RPMI8226 (cell line): ENCODE measurements at places on chromosomes 13 and 19.

DNA sequence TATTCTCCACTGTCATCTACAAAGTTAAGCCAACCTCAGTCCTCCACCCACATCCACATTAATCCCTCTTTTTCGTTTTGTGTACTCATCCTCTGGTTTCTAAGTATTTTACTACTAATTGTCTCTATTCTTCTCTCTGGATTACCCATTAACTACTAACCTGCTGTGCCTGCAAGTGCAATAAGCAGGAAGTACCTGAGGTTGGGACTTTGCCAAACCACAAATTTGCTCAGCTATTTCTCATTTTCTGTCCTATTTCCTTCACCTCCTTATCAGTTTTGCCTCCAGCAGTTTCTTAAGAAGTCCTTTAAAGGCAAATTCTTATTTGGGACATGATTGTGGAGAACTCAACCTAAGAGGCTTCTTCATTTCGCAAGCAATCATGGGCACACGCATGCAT is 1708.9 kb downstream of the SLITRK5 start:
- DNase-seq, result peak; percentile 41

DNA sequence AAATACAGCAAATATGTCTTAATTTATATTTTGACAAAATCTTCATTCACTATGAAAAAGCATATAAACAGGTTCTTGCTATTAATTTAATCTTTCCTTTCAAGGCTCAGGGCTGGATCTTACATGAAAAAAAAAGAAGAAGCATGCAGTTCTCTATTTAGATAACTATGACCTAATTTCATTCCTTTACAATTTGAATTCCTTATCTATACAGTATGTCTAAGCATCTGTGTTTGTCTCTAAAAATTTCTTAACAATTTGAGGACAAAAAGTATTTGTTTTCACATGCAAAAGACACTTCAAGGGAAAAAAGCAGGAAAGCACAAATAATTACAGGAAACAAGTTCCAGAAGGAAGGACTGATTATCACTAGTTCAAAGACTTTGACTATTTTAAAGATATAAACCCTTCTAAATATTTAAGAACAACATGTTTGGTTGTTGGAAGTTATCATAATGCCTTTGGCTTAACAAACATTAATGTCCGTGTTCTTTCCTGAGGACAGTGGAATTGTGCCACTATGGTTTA is 157.5 kb downstream of the TBC1D4 start:
- DNase-seq, result no peak

DNA sequence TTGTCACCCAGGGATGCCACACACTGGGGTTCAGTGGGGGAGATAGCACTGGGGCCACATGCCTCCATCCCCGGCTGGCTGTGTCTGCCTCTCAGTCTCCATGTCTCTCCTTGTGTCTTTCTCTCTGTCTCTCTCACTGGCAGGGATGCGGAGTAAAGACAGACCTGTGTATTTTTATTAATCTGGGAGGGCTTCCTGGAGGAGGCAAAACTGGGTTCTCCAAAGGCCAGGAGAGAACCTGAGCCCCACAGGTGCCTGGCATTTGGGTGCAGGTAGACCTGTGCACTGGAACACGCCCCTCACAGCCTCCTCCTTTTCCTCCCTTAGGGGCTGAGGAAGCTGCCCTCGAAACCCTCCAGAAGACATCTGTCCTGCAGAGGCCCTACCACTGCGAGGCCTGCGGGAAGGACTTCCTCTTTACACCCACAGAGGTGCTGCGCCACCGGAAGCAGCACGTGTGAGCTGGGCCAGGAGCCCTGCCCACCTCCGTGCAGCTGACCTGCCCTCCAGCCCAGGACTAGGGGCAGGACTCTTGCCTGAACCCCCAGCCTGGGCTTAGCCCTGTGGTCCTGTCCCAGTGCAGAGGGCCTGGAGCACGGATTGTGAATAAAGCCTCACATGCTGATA is 32.7 kb downstream of the DHX34 start:
- DNase-seq, result no peak

DNA sequence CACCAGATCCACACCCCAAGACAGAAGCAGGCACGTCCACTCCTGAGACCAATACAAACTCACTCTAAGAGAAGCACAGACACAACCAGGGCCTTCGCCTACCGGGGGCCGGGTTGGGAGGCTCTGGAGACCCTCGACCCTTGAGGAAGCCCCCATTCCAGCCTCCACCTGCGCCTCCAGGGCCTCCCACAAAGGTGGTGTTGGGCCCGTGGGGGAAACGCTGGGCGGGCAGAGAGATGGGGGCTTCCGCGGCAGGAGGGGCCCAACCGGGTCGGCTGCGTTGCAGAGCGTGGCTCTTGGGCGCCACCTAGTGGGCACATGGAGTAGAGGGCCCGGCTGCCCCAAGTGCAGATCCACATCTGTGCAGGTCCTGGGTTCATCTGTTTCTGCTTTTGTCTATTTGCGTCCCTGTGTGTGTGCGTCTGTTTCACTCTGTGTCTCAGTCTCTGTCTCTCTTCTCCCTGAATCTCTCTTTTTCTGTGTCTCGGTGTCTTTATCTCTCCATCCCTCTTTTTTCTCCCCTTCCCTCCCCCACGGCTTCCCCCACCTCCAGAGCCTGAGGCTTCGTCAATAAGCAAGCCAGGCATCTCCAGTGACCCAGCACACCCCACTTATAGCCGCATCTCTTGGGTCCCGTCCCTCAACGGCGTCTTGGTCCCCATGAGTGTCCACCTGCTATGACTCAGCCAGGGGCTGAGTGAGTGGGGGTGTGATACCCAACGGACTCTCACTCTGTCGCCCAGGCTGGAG is 10.5 kb upstream of the TINCR start:
- peak; percentile 73 for DNase-seq

DNA sequence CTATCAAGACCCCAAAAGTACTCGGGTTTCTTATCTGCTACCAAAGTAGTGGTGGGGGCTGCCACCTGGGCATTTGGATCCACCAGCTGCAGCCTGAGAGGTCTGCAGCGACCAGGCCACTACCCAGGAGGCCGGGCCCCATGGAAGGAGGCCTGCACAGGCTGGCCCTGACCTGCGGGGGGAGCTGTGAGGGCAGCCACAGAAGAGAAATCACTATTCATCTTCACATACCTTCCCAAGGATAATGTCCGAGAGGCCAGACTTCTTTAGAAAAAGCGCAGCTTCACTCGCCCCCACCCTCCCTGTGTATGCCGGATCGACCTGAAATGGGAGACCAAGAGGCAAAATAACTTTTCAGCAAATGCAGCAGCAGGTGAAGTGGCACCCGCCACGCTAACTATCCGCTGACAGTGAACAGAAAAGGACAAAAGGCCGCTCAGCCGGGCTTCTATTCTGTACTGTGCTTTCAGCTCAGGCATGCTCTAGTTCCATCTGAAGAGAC is 30.1 kb downstream of the EPS15L1 start:
- no peak for DNase-seq

DNA sequence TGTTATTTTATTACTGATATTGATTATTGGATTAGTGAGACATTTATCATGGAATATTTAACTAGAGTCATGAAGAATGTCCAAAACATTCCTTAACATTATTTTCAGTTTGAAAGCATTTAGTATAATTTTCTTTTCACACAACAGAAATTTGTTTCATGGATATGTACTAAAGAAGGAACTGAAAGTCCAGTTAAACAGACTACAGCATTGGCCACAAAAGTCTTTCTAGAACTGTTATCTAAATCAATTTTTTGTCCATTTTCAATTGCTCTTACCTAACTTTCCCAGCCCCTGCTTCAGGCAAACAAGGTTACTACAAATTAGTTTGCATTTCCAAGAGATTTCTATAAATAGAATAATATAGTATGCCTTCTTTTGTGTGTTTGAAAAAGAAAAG is 1018.0 kb upstream of the PCDH20 start:
- no peak for DNase-seq

DNA sequence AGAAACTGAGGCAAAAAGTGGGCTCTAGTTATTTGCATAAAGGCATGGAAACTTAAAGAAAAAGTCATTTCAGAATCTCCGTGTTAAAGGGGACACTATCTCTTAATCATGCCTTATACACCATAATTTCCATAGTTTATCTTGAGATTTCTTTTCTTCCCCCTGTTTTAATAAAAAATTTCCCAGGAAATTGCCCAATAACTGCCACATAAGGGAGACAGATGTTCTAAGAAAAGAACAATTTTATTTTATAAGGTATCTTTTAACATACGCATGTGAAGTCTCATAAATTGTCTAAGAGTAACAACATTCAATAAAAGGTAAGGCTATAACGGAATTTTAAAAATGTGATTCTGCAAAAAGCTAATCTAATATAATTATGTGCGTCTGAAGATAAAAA is 371.3 kb downstream of the IRS2 start:
- no peak for DNase-seq

- peak; percentile 65 for DNase-seq
Measured at GRCh38 chr19:4567584-4568071, 8.1 kb upstream of the SEMA6B start.

DNA sequence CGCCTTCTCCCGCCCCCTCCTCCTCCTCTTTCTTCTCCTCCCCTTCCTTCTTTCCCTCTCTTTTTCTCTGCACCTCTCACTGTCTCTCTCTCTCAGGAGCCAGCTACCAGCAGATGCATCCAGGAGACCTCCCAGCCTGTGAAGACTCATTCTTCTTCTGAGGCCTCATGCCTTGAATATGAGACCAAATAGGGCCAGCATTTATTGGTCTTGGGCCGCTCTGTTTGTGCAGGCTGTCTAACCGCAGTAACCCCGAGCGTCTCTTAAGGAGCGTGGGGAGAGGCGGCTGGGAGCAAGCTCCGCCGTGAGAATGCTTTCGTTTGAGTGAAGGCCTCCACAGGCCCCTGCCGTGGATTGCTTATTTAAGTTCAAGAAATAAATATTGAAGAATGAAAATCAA is 167.0 kb downstream of the NUFIP1 start:
- no peak for DNase-seq

DNA sequence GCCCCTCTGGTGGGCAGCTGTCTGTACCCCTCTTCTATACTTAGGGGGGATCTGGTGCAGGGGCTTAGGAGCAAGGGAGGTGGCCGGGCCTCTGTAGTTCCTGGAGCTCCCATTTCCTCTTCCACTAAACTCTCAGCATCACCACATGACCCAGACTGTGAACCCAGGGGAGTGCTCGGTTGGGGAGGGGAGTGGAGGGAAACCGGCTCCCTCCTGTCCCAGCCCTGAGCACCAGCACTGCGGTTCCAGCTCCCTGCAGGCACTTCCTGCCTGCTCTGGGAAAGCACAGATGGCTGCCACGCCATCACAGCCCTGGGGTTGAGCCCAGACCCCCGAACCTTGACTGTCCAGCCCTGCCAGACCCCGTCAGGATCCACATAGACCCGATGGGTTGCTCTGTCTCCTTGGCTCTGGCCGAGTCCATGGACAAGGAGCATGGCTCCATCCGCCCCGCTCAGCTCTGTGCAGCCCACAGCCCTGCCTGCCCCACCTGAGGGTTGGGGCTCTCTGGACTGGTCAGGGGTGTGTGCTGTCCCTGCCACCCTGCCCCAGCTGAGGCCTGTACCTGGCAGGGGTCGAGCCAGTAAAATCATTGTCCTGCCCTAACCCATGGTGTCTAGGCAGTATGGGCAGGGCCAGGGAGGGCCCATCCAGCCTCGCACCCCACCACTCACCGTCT is 36.0 kb upstream of the SLC7A10 start:
- no peak for DNase-seq

DNA sequence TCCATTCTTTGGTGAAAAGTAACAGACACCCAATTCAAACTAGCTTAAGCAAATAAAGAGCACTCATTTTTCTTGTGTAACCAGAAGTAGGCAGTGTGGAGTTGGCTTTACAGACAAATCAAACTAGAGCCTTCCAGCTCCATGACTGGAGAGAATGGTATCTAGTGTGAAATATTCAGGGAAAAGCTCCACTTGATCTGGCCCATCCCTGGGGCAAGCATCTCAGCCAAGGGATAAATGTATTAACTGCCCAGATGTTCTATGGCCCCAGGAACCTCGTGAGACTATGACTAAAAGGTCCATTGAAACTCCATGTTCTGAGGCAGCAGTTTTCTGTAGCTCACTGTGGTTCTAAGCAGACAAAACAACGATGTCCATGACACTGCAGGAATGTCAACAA is 49.9 kb downstream of the TBC1D4 start:
- no peak for DNase-seq

DNA sequence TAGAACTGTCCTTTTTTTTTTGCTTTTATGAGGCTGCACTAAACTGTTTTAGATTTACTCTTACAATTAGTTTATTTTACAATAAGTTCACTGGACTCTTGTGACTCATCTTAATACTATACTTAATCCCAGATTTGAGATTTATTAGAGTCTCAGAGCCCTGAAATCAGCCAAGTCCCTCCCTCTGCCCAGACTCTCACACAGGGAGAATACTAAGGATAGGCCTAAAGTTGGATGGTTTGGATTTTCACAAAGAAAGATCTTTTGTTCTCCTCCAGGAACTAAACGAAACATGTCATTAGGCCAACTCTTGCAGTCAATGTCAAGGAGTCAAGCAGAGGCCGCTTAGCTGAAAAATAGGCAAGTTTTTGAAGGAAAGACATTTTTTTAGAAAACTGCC is 42.7 kb upstream of the MIR17HG start:
- no peak for DNase-seq

DNA sequence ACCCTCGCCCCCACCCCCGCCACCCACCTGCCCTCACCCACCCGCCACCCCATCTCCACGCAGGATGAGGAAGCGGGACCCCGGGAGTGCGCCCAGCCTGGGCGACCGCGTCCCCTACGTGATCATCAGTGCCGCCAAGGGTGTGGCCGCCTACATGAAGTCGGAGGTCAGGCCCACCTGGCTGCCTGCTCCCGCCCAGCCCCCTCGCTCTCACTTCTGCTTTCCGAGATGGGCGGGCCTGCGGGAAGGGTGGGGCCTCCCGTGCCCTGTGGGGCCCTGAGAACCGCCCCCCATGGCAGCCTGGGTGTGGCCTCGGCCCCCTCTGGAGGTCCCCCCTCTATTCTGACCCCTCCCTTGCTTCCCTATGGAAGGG is 3.1 kb upstream of the SPIB start:
- DNase-seq, result peak; percentile 96

- DNase-seq, result no peak
Measured at GRCh38 chr13:74288361-74288911, 154.2 kb upstream of the KLF12 start.

- no peak for DNase-seq
Measured at GRCh38 chr13:39119422-39119821, 81.2 kb downstream of the NHLRC3 start.

- DNase-seq, result no peak
Measured at GRCh38 chr13:24146961-24147569, 13.5 kb upstream of the SPATA13 start.

DNA sequence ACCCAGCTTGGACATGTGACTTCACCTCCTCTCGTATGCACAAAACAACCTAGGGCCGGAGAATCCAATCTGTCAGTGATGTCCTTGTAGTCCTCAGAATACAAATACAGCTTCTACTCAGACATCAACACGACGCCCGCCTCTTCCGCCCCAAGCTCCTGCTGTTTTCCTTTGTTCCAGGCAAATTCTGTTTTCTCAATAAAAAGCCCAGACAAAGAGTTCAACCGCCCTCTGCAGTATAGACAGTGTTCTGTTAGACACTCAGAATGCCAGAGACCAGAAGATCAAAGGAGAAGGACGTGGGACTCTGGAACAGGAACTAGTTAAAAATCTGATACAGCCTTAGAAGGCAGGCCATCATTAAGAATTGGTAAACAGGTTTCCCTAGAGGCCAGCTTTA is 42.0 kb upstream of the GGACT start:
- no peak for DNase-seq
